ENCODE measurements at places on chromosomes 1 and 21. TPM values are rescaled to one million over a fixed set of nuclear protein-coding genes. Genes with fewer than 3 reads are reported as not detected.

- no peaks in the 10 kb centered on the region for H3K36me3 ChIP-seq
- H3K27me3 ChIP-seq: no peaks in the 10 kb centered on the region
- no peaks in the 10 kb centered on the region for H3K4me1 ChIP-seq
Measured at GRCh38 chr1:17447501-17447992, 8.1 kb upstream of the RCC2 start.

The VHLL gene
- not detected for total RNA-seq

GRCh38 chr21:25987531-25987930, 183.0 kb downstream of the APP start:
- H3K36me3 ChIP-seq: peaks cover 3% of the 10 kb centered on the region
- H3K4me3 ChIP-seq: no peak overlapping the region
- no peaks in the 10 kb centered on the region for H3K27me3 ChIP-seq
- no peak overlapping the region for H3K27ac ChIP-seq

DNA sequence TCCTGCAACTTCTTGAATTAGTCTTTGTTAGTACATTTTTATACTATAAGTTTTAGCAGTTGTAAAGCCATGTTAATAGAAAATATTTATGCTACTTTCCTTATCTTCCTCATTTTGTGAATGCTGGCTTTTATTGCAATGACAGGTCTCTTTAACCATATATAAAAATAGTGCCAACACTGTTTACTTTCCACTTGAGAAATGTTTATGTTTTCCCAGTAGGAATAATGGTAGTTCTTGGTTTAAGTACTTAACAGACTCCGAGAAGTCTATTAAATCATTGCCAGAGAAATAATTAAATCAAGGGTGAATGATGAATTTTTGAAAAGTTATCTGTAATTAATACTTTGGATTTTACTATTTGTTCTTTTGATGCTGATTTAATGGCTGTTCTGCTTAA, 9.7 kb downstream of the CHML start:
- H3K27ac ChIP-seq: no peak overlapping the region
- no peaks in the 10 kb centered on the region for H3K27me3 ChIP-seq
- no peaks in the 10 kb centered on the region for H3K4me1 ChIP-seq
- DNase-seq: no peak
- H3K4me3 ChIP-seq: no peak overlapping the region

GRCh38 chr1:229086091-229086490, 184.8 kb upstream of the RAB4A start:
- H3K4me1 ChIP-seq: peaks cover 6% of the 10 kb centered on the region
- H3K27ac ChIP-seq: peak overlapping the region; percentile 84
- H3K27me3 ChIP-seq: no peaks in the 10 kb centered on the region
- no peaks in the 10 kb centered on the region for H3K36me3 ChIP-seq
- no peak for DNase-seq

- no peak for DNase-seq
Measured at GRCh38 chr1:147719029-147719698, 41.2 kb downstream of the GJA5 start.

The AQP10 gene
- not detected for total RNA-seq

The LENEP gene
- not detected for total RNA-seq

- no peaks in the 10 kb centered on the region for H3K4me1 ChIP-seq
- H3K4me3 ChIP-seq: no peak overlapping the region
- DNase-seq: no peak
- no peaks in the 10 kb centered on the region for H3K27me3 ChIP-seq
- H3K27ac ChIP-seq: no peak overlapping the region
Measured at GRCh38 chr21:34952701-34953100, 96.4 kb downstream of the RUNX1 start.

The BACE2 gene
- total RNA-seq: 151 TPM

DNA sequence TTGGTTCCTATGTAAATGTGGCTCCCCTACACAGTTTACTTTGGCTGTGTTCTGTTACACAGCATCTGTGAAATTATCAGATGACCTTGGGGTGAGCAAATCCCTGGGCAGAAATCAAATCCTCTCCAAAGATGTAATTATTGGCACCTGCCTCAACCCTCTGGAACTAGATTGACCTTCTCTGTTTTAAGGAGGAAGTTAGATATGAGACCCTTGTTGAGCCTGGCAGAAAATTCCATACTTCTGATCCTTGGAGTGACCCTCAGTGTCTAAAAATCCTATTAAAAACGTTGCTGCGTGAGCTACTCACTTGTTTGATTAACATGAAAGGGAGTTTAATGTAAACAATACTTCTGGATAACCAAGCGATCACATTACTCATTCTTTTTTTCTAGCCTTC, 122.0 kb downstream of the CLIC6 start:
- no peak overlapping the region for H3K4me3 ChIP-seq
- DNase-seq: no peak
- H3K27ac ChIP-seq: no peak overlapping the region

GRCh38 chr1:10943991-10944730, 68.3 kb upstream of the TARDBP start:
- no peaks in the 10 kb centered on the region for H3K4me1 ChIP-seq
- H3K27ac ChIP-seq: no peak overlapping the region
- no peak for DNase-seq
- H3K36me3 ChIP-seq: no peaks in the 10 kb centered on the region
- peaks cover 3% of the 10 kb centered on the region for H3K27me3 ChIP-seq
- peak overlapping the region; percentile 14 for H3K4me3 ChIP-seq

The RGS5 gene
- total RNA-seq: 732 TPM

The FAM131C gene
- 0.21 TPM for total RNA-seq

DNA sequence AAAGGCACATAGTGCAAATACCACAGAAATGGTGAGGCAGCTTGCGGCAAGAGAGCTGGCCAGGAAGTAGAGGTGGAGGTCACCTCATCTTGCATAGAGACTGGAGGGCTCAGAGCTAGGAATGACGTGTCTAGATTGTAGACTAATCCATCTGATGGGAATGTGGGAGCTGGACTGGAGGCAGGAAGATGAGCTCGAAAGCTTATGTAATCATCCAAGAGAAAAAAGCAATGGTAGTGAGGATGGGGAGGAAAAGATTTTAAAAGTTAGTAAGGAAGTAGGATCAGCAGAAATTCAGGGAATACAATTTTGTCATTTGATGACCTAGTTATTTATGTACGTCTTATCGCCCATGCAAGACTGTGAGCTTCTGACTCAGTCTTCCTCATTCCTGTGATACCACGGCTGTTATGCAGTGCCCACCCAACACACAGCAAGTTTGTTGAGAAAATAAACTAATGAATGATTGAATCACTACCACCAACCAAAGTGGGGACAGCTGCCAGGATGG, 123.9 kb downstream of the RRAGC start:
- H3K27ac ChIP-seq: no peak overlapping the region
- H3K27me3 ChIP-seq: no peaks in the 10 kb centered on the region
- H3K4me1 ChIP-seq: no peaks in the 10 kb centered on the region
- no peak overlapping the region for H3K4me3 ChIP-seq

The AADACL4 gene
- total RNA-seq: not detected

DNA sequence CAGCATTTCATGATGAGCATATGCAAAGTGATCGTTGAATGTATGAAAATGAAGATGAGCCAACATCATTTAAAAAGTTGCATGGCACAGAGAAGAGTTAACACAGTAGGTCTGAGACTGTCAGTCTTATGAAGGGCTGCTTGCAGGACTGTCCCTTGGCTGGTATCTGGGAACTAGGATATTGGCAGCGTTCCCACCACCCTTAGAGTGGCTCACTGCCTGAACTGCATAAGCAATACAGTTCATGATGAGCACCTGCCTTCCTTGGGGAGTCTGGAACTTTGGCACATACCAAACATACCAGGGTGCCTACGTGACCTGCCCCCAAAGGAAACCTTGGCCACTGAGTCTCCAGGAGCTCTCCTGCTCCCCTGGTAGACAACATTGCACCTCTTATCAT, 161.8 kb downstream of the DSCAM start:
- H3K36me3 ChIP-seq: no peaks in the 10 kb centered on the region
- H3K4me3 ChIP-seq: no peak overlapping the region
- no peak overlapping the region for H3K27ac ChIP-seq
- H3K27me3 ChIP-seq: no peaks in the 10 kb centered on the region
- no peaks in the 10 kb centered on the region for H3K4me1 ChIP-seq
- DNase-seq: no peak

DNA sequence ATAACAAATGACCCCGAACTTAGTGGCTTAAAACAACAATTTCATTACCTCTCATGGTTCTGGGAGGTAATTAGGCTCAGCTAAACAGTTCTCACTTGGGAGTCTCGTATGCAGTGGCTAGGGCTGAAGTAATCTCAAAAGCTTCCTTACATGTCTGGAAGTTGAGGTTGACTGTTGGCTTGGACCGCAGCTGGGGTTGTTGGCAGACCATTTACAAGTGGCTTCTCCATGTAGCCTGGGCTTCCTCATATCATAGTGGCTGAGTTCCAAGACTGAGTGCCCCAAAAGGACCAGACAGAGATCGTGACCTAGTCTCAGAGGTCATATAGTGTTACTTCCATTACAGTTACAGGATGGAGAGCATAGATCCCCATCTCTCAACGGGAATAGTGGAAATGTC, 2.4 kb upstream of the POGZ start:
- no peaks in the 10 kb centered on the region for H3K27me3 ChIP-seq
- no peak for DNase-seq
- peaks cover 12% of the 10 kb centered on the region for H3K4me1 ChIP-seq

The ZMYND12 gene
- not detected for total RNA-seq

DNA sequence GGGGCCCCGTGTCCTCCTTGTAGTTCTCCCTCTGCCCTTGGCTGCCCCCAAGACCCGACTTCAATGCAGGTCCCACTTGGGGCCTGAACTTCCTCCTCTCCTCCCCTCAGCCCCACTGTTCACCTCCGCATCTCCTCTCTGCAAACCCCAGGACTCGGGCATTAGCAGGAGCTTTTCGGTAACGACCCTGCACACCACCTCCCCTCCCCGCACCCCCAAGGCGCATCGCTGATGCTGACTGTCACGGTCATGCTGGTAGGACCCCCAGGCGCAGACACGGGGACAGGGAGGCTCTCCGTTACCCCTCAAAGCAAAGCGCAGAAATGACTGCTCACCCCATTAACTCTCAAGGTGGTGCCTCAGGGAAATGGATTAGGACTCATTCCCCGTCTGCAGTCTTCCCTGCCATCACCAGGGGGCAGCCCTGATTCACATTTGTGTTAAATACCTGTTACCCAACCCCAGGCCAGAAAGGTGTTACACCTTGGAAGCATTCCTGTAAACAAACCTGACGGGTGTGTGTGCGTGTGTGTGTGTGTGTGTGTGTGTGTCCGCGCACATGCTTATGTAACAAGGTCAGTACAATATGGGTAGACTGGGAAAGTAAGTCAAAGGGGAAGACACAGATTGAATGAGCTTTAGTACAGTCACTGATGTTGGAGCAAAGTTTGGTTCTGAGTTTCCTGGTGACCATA, 6.4 kb upstream of the GUCA2B start:
- peak; percentile 68 for DNase-seq
- no peaks in the 10 kb centered on the region for H3K4me1 ChIP-seq
- no peaks in the 10 kb centered on the region for H3K36me3 ChIP-seq
- H3K4me3 ChIP-seq: no peak overlapping the region

GRCh38 chr1:240555524-240555923, 56.4 kb downstream of the GREM2 start:
- no peak overlapping the region for H3K4me3 ChIP-seq
- no peaks in the 10 kb centered on the region for H3K4me1 ChIP-seq
- no peak for DNase-seq
- no peaks in the 10 kb centered on the region for H3K27me3 ChIP-seq
- no peak overlapping the region for H3K27ac ChIP-seq

- no peak overlapping the region for H3K4me3 ChIP-seq
- no peaks in the 10 kb centered on the region for H3K27me3 ChIP-seq
- no peaks in the 10 kb centered on the region for H3K4me1 ChIP-seq
- H3K36me3 ChIP-seq: no peaks in the 10 kb centered on the region
Measured at GRCh38 chr1:26092422-26092821, 19.2 kb upstream of the PDIK1L start.

GRCh38 chr1:210696709-210697108, 368.0 kb downstream of the HHAT start:
- no peaks in the 10 kb centered on the region for H3K4me1 ChIP-seq
- no peak overlapping the region for H3K27ac ChIP-seq
- no peak for DNase-seq
- no peak overlapping the region for H3K4me3 ChIP-seq

DNA sequence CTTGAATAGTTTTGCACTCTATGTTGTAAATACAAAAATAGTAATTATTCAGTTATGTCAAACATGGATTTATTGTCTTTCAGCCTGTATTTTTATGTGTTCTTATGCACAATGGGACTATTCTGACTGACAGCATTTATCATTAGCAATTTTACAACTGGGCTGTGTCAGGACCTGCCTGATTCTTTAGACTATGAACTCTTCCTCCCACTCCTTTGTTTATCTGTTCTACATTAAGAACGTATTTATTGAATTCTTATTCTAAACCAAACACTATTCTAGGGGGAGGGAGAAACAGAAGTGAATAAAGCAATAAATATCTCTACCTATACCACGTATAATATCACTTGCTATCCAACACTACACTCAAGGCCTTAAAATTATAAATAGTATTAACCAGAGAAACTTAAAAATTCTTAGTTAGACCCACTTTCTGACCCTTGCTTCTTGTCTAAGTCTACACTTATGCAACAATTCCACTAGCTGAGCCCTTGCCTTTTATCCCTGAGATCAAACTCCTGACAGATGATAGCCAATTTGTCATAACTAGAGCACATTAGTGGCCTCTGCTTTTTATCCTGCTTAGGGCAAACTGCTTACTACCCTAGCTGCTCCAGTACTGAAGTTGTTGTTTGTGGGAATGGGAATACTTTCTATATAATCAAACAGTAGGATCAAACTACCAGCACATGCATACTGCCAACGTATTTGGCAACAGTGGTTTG, 494.3 kb downstream of the BRINP3 start:
- no peak overlapping the region for H3K27ac ChIP-seq
- no peaks in the 10 kb centered on the region for H3K27me3 ChIP-seq
- DNase-seq: no peak

The SELE gene
- 9.0 TPM for total RNA-seq

- no peaks in the 10 kb centered on the region for H3K27me3 ChIP-seq
- H3K27ac ChIP-seq: no peak overlapping the region
- no peak overlapping the region for H3K4me3 ChIP-seq
- H3K36me3 ChIP-seq: no peaks in the 10 kb centered on the region
- H3K4me1 ChIP-seq: no peaks in the 10 kb centered on the region
Measured at GRCh38 chr1:176987016-176987415, 177.5 kb downstream of the ASTN1 start.

The G0S2 gene
- total RNA-seq: 15.1 TPM

- H3K27ac ChIP-seq: peak overlapping the region; percentile 8
- no peaks in the 10 kb centered on the region for H3K4me1 ChIP-seq
- H3K27me3 ChIP-seq: no peaks in the 10 kb centered on the region
- no peak overlapping the region for H3K4me3 ChIP-seq
- no peak for DNase-seq
- H3K36me3 ChIP-seq: no peaks in the 10 kb centered on the region
Measured at GRCh38 chr1:235938709-235939479, 72.2 kb upstream of the LYST start.

The SLAMF9 gene
- total RNA-seq: not detected

The ATP5IF1 gene
- 220 TPM for total RNA-seq

DNA sequence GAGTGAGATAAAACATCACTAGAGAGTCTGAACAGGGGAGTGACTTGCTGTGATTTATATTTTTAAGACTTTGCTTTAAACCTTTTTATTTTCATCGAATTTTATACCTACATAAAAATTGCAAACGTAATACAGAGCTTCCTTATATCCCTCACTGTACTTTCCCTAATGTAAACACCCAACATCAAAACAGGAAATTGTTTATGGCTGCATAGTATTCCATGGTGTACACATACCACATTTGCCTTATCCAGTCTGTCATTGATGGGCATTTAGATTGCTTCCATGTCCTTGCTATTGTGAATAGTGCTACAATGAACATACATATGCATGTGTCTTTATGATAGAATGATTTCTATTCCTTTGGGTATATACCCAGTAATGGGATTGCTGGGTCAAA, 34.8 kb downstream of the LRIF1 start:
- H3K4me3 ChIP-seq: no peak overlapping the region
- H3K27ac ChIP-seq: no peak overlapping the region
- no peak for DNase-seq
- no peaks in the 10 kb centered on the region for H3K27me3 ChIP-seq
- no peaks in the 10 kb centered on the region for H3K36me3 ChIP-seq

Measured in ascending aorta (tissue), 2 donors.